ENCODE measurements at places on chromosomes 3 and 15.

- no peak for DNase-seq
These were observed 21.9 kb downstream of the ZFAND6 start for GRCh38 chr15:80081390-80081789.

- peak; percentile 94 for DNase-seq
These were observed 34.5 kb upstream of the MAP3K13 start for GRCh38 chr3:185328324-185329004.

DNA sequence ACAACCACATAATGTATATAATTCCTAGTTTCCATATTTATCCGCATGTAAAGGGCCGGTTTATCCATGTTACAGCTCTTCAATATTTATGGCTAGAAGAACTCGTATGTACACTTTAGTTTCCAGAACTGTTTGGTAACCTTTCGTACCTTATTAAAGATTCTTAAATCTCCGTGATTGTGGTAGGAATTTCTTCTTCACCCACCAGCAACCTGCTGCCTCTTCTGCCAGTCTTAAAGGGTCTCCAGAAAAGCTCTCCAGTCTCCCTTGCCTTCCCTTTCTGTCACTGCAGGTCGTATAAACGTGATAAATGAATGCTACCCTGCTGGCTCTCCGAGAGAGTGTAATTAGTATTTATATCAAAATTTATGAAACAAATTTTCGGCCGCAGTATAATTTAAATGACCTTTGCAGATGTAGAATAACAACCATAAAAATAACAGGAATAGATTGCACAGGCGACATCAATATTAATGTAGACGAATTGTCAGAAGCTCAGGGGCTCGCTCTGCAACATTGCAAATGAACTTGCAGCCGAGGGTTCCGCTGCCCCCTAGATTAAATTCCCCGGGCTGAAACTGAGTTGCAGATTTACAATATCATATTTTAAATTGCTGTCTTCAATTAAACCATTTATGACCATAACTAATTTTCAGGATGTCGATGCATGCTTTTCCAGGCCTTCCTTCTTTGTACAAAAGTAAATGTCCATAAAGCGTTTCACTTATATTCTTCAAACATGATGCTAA is 5.4 kb downstream of the ZIC1 start:
- no peak for DNase-seq

GRCh38 chr3:128340198-128340903 is 126.3 kb downstream of the DNAJB8 start:
- DNase-seq: no peak

DNA sequence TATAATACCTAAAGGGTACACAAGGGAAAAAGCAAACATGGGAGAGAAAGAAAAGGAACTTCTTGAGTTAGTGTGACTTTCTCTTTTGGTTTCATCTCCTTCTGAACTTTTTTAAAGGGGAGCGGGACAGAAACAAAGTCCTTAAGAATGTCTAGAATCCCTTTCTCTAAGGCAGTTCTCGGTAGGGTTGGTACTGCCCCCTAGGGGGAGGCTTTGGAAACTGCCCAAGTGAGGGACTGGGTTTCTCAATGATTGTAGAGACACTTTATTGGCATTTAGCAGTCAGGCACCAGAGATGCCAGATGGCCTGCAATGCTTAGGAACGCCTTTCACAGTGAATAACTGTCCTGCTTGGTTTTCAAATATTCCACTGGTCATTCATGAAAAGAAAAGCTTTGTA is 172.7 kb downstream of the WDR72 start:
- DNase-seq: peak; percentile 37

DNA sequence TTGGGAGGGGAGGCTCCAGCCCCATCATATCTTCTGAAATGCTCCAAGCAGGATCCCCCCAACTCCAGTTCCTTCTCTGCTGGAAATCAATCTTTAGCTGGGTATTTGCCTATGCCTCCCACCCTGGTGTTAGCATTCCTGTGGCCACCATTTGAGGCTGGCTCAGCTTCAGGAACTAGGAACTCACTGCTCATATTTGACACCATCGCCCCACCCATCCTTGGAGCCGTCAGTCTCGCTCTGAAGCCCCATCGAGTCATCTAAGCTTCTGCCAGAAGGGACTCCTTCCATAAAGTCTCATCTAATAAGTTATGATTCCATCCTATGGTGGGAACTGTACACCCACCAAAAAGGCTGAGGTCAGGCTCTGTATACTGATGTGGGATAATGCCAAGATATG is 26.4 kb downstream of the PRKCD start:
- DNase-seq: no peak

GRCh38 chr15:98375513-98376340 is 272.6 kb upstream of the IGF1R start:
- DNase-seq: no peak

GRCh38 chr3:20736287-20736852 is 550.4 kb upstream of the SGO1 start:
- no peak for DNase-seq

DNA sequence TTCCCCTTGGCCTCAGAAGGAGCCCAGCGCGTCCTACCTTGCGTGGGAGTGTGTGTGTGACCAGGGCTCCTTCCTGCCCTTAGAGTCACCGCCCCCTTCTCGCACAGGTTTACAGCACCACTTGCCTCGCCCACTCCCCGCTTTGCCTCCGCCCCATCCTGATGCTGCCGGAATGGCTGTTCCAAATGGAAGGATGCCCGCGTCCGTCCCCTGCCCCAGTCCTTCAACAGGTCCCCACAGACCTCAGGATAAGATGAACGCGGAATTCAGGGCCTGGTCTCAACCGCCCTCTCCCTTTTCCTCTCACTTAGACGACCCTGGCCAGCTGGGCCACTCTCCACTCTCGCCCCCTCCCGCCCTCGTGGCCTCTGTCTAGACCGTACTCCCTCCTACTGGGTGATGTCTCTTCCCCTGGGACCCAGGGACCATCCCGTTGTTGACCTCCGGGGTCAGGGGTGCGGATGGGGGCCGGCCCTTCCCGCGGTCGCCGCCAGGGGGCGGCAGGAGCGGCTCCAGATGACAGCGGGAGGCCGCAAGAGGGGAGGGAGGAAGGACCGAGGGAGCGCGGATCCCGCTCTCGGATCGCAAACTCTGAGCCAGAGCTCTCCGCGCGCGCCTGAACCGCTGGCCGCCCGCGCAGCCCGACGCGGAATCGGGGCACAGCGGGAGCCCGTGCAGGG is at the start of gene THSD4:
THSD4 (plus strand) TSS at position 585 of the 680 bp plus-strand sequence.
- peak; percentile 25 for DNase-seq

GRCh38 chr15:89912674-89913396 is at the start of gene ARPIN:
TSS of gene ARPIN (minus strand) at chr15:89912952. CDS start at chr15:89912835, 117 bp downstream.
- DNase-seq: peak; percentile 16

GRCh38 chr15:100200287-100200880 is 141.4 kb downstream of the ADAMTS17 start:
- no peak for DNase-seq

DNA sequence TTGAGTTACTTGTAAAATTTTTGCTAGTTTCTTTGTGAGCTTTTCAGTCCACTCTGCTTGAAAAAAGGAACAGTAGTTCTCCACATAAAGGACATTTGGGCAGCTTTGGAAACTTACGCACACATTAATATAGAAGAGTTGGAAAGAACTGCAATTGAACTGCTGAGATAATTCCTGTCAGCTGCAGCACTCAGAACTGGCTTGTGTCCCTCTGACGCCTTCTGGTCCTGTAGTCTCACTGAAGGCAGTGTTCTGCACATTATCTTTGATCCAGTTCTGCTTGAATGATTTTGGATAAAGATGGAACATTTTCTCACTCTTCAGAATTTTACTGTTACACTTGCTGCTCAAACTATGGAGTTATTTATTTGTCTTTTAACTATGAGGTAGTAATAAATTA is 901.9 kb downstream of the OTOL1 start:
- DNase-seq: no peak

DNA sequence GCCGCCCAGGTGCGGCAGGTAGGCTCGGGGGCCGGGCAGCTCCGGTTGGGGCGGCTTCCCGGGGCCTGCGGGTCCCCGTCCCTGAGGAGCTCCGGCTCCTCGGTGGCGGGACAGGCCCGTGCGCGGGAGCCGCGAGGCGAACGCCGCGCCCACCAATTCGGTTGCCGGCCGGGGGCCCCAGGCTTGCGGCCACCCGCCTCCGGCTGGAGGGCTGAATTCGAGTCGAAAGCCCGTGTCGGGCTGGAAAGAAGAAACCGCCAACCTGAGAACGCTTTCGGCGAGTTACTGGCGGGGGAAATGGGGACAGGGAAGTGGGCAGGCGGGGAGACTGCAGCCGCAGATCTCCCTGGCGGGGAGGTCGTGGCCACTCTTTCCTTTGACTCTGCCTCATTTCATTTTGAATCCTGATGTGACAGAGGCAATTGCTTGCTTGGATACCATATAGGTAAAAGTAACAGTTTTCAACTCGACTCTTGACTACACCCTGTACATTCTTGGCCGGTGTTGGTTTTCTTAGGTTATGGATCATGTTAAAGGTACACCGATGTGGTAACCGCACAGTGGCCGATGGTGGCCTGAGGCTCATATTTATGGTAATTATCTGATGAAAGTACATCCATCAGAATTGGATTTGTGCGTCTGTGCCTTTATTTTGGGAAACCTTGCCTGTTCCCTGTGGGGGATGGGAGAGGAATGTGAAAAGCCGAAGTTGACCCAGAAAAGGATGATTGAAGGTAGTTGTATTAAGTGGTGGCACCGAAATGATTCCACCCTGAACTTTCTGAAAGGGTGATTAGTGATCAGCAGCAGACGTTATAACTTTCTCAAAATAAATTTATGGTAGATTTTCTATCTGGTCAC is 1.7 kb downstream of the B3GNT5 start:
- DNase-seq: no peak

DNA sequence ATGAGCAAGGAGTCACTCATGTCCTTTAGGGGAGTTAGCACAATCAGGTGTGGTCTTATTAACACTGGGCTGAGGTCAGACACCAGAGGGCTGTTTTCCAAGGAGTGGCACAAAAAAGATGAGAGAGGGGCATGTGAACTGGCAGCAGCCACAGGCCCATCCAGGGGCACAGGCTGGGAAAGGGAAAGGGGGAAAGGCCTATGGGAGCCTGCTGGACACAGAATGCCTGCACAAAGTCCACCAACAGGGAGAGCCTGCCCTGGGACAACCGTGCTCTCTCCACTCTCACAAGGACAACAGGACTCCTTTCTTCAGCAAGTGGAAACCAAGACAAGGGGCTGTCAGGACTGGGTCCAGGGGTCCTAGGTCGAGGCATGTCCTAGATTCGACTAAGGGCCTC is 109.6 kb downstream of the ADCY5 start:
- no peak for DNase-seq

DNA sequence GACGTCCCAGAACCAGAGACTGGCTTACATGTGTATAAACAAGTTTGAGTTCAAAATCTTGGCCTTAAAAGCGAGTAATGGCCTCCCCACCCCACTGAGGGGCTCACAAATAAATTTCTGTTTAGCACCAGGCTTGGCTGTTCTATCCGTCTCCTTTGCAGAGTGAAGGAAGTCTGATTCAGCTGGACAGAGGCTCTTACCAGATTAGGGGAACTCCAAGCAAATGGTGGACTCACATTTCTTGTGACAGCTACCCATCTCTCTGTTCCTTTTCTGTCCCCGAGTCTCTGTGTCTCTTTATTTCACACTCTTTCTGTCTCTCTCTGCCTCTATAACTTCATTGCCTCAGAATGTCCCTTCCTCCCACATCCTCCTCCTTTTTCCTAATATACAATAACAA is 62.7 kb downstream of the DGKG start:
- DNase-seq: no peak

DNA sequence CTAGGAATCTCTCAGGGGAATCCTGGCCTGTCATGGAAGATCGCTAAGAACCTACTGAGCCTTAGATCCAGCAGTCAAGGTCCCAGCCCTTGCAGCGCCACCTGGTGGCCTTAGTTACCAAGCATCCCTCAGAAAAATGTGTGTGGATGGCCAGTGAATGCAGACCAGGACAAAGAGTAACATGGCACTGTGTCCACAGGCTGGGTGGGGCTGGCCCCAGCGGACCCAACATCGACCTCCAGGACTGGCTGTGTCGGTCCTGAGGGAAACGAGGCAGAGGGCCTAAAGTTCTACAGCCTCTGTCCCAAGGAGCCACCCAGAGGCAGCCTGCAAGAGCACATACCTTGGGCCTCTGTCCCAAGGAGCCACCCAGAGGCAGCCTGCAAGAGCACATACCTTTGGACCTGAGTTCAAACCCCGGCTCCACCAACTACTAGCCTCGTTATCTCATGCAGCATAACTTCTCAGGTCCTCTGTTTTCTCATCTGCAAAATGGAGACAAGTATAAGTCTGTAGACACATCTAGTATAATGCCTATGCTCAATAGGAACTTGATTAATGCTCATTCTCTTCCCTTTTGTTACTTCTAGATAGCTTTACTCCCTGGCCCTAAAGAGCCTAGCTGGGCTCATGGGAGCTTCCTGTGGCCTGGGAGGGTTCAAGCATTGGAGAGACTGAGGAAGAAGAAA is 57.5 kb upstream of the HERC1 start:
- DNase-seq: peak; percentile 73

- DNase-seq: no peak
These were observed 3.4 kb downstream of the DUOXA2 start for GRCh38 chr15:45117308-45118130.

- DNase-seq: peak; percentile 12
These were observed 72.1 kb upstream of the MAGI1 start for GRCh38 chr3:66110840-66111239.

- DNase-seq: no peak
These were observed 6.7 kb downstream of the ISLR start for GRCh38 chr15:74179983-74180880.

DNA sequence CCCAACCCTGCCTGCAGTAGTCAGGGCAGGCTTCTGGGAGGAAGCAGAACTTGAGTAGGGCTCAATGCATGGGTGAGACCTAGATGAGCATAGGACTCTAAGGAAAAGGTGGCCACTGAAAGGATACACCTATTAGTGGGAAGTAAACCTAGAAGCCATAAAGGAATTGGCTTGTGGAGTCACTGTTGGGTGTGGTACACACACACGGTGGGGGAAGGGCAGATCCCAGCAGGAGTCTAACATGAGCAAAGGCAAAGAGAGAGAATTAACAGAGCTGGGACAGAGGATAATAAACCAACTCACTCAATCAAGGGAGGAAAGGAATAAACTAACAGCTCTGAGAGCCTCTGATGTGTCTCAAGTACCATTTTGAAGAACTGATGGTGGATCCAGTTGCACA is 23.1 kb downstream of the DAPK2 start:
- no peak for DNase-seq

DNA sequence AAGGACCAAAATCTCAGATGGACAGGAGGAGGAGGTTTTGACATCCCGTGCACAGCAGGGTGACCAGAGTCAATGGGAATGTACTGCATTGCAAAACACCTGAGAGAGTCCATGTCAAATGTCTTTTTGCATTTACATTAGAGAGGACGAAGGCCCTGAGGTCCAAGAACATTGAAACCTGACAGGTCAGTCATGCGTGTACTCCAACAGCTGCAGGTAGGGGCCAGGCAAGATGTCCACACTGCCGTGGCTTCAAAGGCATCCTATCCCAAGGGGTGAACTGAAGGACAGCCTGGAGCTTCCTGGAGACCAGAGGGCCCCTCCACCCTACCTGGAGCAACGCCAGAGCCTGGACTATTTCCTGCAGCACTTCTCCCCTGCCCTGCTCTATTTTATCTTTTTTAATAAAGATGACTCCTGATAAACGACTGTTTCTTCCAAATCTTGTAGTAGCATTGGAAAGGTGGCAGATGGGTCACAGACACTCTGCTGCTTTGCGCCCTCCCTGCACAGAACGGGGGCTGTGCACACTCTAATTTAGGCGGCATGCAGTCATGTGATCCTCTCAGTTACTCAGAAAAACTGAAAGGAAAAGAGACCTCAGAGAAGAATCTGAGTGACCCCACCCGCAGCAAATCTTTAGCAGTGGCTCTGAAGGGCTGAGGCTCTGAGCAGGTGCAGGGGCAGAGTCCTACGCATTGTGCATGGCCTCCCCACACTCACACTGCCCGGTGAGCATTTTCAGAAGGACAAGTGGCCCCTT is 68.2 kb downstream of the HMCES start:
- no peak for DNase-seq

Measured in HepG2 (cell line).